ENCODE measurements at places on chromosomes 6 and 20.

- no peak for DNase-seq
These were observed 182.3 kb upstream of the RAB32 start for GRCh38 chr6:146361128-146361924.

DNA sequence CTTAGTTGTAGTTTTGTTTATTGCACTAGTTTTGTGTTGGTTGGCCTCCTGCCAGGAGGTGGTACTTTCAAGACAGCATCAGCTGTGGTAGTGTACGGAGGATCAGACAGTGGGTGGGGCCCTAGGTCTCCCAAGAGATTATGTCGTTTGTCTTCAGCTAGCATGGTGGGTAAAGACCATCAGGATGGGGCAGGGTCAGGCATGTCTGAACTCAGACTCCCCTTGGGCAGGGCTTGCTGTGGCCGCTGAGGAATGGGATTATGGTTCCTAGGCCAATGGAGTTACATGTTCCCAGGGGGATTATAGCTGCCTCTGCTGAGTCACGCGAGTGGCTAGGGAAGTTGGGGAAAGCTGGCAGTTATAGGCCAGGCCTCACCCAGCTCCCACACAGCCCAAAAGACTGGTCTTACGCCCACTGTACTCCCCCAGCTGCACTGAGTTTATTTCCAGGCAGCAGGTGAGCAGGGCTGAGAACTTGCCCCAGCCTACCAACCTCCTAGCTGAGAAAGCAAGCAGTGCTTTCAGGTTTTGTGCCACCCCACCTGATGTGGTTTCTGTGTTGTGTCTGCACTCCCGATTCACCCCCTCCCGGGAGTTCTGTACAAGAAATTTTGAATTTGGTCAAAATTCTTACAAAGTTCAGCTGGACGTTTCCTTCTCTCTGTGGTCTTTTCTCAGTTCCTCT lies 24.7 kb downstream of the ZSCAN31 start:
- DNase-seq, result no peak

GRCh38 chr6:105794870-105795269 lies 291.3 kb upstream of the PRDM1 start:
- no peak for DNase-seq

GRCh38 chr6:135675862-135676261 lies 175.6 kb upstream of the PDE7B start:
- no peak for DNase-seq

GRCh38 chr20:3645309-3646066 lies 17.7 kb downstream of the GFRA4 start:
- no peak for DNase-seq

DNA sequence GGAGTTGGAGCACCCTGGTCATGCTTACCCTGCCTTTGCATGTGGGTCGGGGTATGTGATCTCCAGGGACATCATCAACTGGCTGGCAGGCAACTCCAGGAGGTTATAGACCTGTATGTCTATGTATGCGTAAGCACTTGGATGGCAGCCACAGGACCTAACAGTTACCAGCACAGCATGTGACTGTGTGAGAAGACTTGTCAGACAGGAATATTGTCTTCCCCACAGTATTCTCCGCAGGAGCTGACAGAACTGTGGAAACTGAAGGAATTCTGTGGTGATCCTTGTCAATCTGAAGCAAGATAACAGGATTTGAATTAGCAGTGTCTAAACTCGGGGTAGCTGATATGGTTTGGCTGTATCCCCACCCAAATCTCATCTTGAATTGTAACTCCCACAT lies 59.2 kb downstream of the TMEM244 start:
- no peak for DNase-seq

- no peak for DNase-seq
These were observed 54.5 kb downstream of the RIPOR3 start for GRCh38 chr20:50636601-50637540.

- DNase-seq, result peak; percentile 5
These were observed 780 bp upstream of the TAF4 start for GRCh38 chr20:62066339-62066982.

DNA sequence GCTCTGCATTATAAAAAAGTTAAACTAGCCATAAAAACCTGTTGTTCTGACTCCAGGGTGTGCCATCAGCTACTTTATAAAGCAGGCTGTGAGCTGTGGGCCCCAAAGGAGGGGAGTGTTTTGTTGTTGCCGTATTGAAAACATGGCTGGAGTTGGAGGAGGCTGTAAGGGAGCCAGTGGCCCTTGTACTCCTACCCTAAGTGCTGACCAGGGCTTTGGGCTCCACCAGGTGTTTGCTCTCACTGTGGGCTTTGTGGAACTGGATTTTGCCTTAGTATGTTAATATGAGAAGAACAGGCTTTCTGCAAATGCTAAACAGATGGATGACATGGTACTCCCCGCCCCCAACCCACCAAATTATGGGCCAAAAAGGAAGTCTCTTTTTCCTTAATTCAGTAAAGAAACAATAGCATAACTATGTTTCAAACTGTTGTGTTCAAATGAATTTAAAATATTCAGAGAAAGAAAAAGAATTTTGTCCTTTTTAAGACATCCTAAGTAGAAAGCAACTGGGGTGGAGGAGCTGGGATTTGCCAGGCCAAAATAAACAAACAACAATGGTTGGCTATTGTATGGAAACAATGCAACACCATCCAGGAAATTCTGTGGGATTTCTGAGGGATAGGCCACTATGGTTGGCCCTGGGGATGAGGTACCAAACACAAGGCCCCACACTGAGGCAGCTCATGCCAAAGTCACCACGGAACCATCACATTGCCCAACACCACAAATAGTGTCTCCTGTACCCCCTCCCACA lies 63.3 kb downstream of the PLCG1 start:
- no peak for DNase-seq

- no peak for DNase-seq
These were observed 24.5 kb downstream of the TM9SF4 start for GRCh38 chr20:32134026-32134425.

DNA sequence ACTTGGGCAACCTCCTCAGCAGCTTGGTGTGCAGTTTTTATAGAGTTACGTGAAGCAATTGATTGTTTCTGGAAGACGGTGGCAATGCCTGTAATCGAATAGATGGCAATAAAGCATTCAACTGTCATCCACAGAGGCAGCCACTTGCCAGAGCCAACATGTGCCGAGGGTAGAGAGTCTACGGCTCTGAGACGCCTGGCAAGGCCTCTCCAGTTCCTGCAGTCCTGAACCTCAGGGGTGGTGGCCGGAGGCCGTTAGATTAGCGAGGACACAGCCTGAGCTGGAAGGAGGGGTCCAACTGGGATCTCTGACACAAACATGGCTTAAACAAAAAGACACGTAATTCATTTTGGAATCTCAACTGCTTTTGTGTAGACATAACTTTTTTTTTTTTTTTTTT lies 775 bp upstream of the TTLL2 start:
- DNase-seq, result no peak

DNA sequence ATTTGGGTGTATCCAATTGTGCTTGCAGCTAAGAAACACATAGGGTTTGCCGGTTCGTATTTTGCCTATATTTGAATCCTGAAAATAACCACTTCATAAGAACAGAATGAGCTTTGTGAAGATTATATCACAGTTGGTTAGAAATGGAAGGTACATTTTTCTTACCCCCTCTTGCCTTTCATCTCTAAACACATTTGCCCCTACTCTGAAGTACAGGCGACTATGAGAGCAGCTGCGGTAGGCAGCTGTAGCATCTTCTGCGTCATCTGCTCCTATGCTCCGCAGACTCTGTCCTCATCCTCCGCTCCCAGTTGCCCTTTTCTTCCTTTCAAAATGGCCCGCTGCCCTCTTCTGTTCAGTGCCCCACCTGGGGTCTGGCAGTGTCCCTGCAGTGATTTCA lies 47.6 kb upstream of the REV3L start:
- DNase-seq, result no peak

DNA sequence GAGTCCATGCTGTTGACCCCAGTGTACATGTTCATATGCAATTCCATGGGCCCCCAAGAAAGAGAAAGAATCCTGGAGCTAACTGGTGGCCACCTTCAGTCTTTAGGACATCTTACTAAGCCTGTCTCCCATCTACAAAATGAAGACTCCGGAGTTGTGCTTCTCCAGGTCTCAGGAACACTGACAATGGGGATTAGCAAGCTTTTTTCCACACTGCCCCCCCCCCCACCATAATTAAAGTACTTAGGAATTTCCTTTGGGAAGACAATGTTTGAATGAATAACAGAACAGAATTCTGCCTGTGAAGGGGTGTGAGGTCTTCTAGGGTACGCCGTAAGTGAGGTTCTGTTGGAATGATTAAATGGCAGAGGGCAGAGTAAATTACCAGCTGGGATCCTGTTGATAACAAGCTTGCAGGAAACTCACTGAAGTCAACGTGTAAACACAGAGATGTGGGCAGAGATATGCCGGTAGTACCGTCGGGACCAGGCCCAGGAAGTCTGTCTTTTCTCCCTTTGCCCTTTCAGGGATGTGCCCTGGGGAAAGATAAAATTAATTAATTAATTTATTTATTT lies 63.1 kb downstream of the ANKRD6 start:
- no peak for DNase-seq

DNA sequence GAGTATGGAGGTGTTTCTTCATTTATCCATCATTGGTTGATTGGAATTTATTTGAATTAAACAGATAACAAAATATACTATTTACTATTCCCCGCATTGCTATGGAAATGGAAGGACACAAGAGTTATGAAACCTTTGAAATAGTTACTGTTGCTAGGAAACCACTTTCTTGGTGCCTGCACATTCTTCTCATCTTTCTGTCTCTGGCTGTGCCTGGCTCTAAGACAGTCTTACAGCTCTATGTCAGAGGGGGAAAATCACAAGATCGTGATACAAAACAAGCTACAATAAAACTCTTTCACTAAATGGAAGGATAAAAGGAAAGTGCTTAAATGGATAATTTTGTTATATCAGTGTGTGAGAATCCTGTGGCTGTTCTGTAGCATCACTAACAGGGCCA lies 453.0 kb downstream of the LMBRD1 start:
- DNase-seq, result no peak

GRCh38 chr6:111824608-111825337 lies 48.5 kb downstream of the FYN start:
- DNase-seq, result no peak

DNA sequence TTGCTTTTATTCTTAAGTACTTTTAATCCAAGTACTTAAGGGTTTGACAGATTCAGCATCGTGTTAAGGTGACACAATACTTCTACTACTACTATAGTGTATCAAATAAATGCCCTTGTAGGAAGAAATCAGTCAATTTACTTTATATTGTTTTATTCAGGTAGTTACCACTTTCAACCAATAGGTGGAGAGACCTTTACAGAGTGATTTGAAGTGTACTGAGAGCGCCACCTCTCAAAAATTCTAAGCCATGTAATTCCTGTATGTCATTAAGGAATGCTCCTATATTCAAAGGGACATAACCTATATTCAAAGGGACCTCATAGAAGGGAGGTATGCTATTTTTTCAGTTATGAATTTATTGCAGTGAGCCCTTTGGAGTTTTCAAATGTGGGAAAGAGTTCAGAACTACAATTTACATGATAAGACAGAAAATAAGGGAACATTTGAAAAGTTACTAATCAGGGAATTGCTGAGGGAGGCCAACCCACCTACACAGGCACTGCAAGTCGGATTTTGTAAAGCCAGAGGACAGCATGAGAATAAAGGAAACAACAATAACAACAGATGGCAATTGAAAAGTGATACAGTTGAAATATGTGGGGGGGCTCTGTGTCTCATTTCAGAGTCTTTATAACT lies 955.6 kb downstream of the TBC1D32 start:
- DNase-seq, result no peak

DNA sequence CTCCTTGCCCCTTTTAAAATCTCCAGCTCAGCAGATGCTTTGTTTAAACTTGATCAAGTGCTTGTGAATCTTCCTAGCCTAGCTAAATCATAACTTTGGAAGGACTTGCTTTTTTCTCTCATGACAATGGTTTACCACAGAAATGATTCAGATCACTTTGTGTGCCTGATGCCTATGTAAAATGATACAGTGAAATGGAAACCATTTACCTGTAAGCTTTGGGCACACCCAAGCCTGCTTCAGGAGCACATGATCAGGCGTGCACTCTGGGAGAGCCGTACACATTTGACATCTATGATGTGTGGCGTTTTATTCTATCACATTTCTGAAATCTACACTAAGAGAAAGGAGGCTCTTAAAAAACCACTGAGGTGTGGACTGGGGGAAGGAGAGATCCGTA lies 41.1 kb downstream of the PTPN1 start:
- DNase-seq, result no peak

GRCh38 chr6:28207510-28208110 lies 17.5 kb upstream of the ZSCAN9 start:
- no peak for DNase-seq

DNA sequence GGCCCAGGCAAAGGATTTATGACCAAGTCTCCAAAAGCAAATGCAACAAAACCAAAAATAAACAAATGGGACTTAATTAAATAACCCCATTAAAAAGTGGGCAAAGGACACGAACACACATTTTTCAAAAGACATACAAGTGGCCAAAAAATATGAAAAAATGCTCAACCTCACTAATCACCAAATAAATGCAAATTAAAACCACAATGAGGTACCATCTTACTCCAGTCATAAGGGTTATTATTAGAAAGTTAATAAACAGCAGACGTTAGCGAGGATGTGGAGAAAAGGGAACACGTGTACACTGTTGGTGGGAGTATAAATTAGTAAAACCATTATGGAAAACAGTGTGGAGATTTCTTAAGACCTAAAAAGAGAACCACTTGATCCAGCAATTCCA lies 71.1 kb downstream of the CEP162 start:
- DNase-seq, result no peak

DNA sequence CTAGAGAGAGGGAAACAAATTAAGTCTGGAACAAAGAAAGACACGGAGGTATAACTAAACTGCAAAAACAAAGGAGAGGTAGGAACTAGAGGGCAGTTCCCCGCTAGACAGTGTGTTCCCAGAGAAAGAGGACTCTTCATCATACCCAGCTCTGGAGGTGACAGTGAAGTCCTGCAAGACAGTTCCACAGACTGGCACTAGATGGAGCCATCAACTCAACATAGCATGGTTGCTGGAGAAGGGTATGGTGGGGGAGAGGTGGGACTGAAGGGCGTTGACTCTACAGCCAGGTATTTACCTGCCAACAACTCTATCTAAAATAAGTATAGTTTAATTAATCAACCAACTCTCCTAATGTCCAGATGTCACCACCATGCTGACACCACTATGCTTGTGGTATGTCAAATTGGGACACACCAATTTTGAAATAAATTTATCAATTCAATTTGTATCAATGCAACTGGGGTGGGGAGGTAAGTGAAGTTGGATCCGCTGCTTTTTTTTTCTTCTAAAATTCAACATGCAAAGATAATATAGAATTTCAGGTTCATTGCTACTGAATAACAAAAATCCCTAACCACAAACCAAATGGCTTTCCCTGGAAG lies 9.7 kb downstream of the BACH2 start:
- DNase-seq, result no peak

GRCh38 chr6:36127462-36128016 lies 2.8 kb upstream of the MAPK13 start:
- DNase-seq, result no peak

- no peak for DNase-seq
These were observed 7.0 kb upstream of the RREB1 start for GRCh38 chr6:7100753-7101081.

- DNase-seq, result no peak
These were observed 250.8 kb upstream of the PRDM1 start for GRCh38 chr6:105835373-105835772.

Measured in amniotic stem cell (primary cell).